Activated T-helper 1 cell treated with anti-CD3 and anti-CD28 coated beads, Interleukin-12 subunit alpha, Interleukin-12 subunit beta, Interleukin-2, Interleukin-4 antibody, amounts not matched to agents 30 ng/mL and 10 ng/mL and 1 ng/mL, durations not matched to agents 14 hours and 24 hours and 36 hours (primary cell): ENCODE measurements at places on chromosomes 1 and 21. TPM values are rescaled to one million over a fixed set of nuclear protein-coding genes. Genes with fewer than 3 reads are reported as not detected.

Gene VCAM1
- total RNA-seq: 0.10 TPM in 1 of 2 replicates, not detected in the other

- no peaks in the 10 kb centered on the region for H3K27me3 ChIP-seq
- H3K4me1 ChIP-seq: no peaks in the 10 kb centered on the region
- no peak for DNase-seq
Observed at GRCh38 chr1:231799363-231799986, 172.9 kb downstream of the DISC1 start.

- no peak overlapping the region for H3K27ac ChIP-seq
- no peaks in the 10 kb centered on the region for H3K36me3 ChIP-seq
- H3K27me3 ChIP-seq: no peaks in the 10 kb centered on the region
- no peak overlapping the region for H3K4me3 ChIP-seq
- no peaks in the 10 kb centered on the region for H3K4me1 ChIP-seq
Observed at GRCh38 chr21:40531431-40532110, 315.4 kb downstream of the DSCAM start.

Gene CFHR1
- total RNA-seq: not detected in 2 replicates

Gene RGS4
- not detected in 2 replicates for total RNA-seq

DNA sequence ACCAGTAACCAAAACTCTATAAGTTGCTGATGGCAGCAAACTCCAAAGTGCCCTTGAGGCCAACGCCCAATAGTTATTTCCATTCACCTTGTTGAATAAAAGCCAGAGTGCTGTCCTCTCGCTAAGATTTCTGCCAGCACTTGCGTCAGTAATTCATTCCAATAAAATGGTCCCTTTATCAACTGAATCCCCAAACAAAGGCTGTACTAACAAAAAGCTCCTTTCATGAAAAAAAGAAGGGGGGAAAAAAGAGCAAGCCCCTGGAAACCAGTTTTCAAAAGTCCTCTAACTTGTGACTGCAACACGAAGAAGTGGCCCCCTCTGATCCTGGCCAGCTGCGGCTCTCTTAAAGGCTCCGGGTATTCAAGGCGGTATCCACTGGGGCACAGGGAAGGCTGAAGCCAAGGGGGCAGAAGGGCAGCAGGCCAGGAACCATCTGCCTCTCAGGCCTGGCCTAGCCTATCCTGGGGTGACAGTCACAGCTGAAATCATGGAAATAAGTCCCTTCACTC, 55.8 kb upstream of the ZNF326 start:
- H3K27ac ChIP-seq: no peak overlapping the region
- DNase-seq: no peak
- H3K36me3 ChIP-seq: peaks cover 19% of the 10 kb centered on the region
- no peaks in the 10 kb centered on the region for H3K4me1 ChIP-seq
- H3K4me3 ChIP-seq: no peak overlapping the region

- DNase-seq: no peak
- H3K27me3 ChIP-seq: peaks cover 23% of the 10 kb centered on the region
- H3K36me3 ChIP-seq: no peaks in the 10 kb centered on the region
- peaks cover 15% of the 10 kb centered on the region for H3K4me1 ChIP-seq
Observed at GRCh38 chr1:39819091-39819812, 30.6 kb upstream of the BMP8B start.
